Central memory CD8-positive, alpha-beta T cell (primary cell): ENCODE measurements at places on chromosomes 2 and 18.

- no peak for DNase-seq
Observed at GRCh38 chr2:34234823-34235222, 635.7 kb upstream of the FAM98A start.

DNA sequence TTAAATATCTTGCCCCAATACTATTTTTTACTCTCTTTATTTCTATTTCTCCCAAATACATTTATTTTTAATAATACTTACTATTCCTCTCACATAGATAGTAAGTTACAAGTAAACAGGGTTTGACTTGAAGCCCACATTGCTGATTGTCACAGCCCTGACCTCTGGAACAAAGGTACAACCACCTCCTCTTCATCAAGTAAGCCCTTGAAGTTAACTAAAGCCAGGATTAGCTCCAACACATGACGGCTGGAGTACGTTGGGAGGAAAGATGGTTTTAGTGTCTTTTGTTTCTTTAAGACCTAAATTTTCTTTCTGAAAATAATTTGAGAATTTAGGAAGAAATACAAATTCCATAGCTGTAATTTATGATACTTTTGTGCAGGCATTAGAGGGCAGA lies 949 bp downstream of the MYOM1 start:
- DNase-seq: no peak

- no peak for DNase-seq
Observed at GRCh38 chr2:146734042-146734820, 1110.6 kb upstream of the ACVR2A start.

DNA sequence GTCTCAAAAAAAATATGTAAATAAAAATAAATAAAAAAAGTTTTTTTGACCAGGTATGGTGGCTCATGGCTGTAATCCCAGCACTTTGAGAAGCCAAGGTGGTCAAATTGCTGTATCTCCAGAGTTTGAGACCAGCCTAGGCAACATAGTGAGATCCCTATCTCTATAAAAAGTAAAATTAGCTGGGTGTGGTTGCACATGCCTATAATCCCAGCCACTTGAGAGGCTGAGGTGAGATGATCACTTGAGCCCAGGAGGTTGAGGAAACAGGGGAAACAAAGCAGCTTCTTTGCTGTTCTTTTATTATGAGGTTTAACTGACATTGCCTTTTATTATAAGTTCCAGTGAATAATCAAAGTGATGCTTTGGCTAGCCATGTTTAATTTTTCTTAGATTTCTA lies 25.0 kb downstream of the ACTR2 start:
- no peak for DNase-seq

GRCh38 chr18:55515214-55515613 lies 72.8 kb downstream of the TCF4 start:
- DNase-seq: no peak
